ENCODE measurements at places on chromosomes 16 and 17. TPM values are rescaled to one million over a fixed set of nuclear protein-coding genes. Genes with fewer than 3 reads are reported as not detected.

Gene OVCA2
- total RNA-seq: 42.3 TPM

Gene SPEM1
- total RNA-seq: not detected

Gene ABCA6
- 4.2 TPM for total RNA-seq

Gene KRT12
- total RNA-seq: not detected

Gene PHLPP2
- total RNA-seq: 1.7 TPM

Gene MRTFB
- total RNA-seq: 22.4 TPM

DNA sequence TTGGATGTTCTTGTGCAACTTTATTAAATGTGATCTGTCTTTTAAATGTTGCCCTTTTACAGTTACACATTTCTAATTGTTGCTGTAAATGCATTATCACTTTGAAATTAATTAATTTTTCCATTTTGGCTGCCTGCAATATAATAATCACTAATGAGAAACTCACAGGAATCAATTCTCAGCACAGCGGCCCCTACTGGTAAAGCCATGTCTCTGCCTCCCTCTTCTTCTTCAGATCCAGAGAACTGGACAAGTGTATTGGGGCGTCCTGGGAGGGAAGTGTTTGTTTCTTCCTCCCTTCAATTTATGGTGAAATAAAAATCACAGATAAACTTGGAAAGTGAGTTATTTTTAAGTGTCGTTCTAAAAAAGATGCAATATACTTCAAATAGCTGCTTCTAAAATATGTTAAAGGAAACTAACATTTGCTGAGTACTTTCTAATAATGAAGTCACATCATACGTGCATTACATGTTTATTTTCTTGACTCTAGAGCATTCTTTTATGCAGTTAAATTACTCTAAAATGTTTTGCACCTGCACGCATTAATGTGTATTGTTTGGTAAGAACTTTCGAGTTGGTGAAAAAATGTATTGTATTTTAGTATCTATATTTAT is 338.0 kb downstream of the WWOX start:
- DNase-seq: no peak

DNA sequence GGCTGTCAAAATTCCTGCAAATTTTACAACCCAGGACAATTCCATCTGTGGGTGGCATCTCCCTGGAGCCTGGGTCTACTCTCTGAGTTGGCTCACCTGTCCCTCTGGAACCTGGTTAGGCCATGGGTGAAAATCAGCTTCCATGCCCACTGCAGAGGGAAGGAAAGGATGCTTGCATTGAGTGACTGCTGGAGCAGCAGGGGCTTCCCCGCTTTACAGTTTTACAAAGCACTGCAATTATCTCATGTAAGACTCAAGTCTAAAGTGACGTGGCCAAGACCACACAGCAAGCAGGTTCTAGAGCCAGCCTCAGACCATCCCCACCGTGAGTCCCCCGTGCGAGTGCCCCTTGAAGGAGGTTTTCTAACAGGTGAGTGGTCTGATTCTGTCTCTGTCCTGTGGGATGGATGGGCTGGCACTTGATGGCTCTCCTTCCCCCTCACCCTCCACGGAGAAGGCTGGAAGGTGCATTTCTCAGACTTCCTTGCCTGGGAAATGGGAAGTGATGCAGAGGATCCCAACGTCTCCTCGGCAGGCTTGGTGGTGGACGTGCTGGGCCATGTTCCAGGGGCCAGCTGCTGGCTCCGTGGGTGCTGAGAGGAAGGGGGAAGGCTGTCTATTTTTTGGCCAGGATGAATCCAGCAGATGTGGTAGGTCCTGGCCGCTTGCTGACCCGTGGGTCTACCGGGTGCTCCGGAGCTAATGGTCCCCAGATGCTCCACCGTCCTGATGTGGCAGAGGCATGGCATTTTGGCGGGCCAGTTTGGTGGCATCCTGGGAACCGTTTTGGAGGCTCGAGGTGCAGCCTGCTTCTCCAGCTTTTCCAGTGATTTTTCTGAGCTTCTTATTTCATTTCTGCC is 26.3 kb upstream of the CBX4 start:
- DNase-seq: no peak

- no peak for DNase-seq
These were observed 55.1 kb downstream of the ATP2C2 start for GRCh38 chr16:84423416-84423837.
